Dorsolateral prefrontal cortex (tissue), 122 donors: ENCODE measurements at places on chromosomes 4 and X. TPM values are rescaled to one million over a fixed set of nuclear protein-coding genes. Genes with fewer than 3 reads are reported as not detected.

The CHRNA9 gene
- not detected for total RNA-seq

DNA sequence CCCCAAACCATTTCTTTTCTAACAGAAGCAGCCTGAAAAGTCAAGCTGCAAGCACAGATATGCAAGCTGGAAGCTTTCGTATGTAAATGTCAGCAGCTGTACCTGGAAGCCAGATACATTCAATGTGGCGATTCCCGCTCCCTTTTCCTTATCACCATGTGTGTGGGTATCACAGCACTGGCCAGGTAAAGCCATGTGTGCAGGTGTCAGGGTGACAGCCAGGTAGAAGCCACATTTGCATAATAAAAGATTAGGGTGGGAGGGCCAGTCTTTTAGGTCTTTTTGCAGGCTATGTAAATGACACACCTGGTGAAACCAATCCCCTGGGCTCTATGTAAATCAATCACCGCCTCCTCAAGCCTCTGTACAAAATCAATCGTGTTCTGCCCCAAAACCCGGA, 50.1 kb downstream of the RXFP1 start:
- no peak for DNase-seq

DNA sequence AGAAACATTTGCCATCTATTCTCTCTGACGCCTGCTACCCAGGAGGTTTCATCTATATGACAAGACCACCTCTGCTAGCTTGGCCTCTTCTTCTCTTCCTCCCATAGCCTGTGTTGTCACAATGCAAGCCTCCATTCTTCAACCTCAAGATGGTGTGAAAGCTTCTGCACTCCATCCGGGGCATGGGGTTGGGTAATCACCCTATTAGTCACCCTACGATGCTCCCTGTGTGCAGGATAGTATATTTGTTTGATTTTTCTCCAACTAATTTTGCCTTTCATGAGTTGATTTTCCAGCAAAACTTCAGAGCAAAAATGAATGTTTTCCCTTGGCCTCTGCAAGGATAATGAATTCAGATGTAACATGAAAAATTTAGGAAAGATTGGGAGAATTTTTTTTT, 128.0 kb upstream of the STS start:
- no peak for DNase-seq

- peak; percentile 25 for DNase-seq
These were observed 61.5 kb upstream of the MMAA start for GRCh38 chr4:145557720-145558119.

The TLR10 gene
- 1.0 TPM for total RNA-seq

GRCh38 chr4:166019441-166020220, 146.6 kb downstream of the TLL1 start:
- no peak for DNase-seq

DNA sequence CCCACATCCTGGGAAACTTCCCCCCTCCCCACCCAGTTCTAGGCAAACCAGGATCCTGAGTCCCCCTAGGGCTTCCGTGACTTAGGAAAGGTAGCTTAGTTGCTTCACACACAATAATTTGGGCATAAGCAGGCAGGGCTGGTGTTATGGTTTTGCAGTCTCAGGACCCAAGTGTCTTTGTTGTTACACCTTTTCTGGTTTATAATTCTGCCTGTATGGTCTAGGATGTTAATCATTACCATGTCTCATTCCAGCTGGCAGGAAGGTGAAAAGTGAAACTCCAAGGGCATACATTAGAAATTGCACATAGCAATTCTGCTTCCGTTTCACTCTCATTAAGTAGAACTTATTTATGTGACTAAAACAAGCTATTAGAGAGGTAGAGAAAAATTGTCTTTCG, 16.8 kb downstream of the UGT8 start:
- DNase-seq: no peak

The SMIM31 gene
- total RNA-seq: not detected

DNA sequence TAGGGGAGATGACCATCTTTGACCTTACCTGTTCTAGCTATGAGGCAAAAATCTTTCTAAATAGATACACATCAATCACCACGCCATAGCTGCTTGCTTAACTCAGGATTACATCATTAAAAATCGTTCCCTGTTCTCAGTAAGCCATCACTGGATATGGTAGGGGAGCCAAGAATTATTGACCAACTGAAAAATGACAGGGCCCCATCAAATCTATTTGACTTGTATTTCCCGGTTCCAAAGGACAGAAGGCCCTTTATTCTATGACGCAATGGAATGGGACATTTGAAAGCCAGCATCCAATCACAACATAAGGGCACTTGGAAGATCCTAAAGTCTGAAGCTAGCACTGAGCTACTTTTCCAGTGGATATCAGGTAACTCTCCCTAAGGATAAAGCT, 75.6 kb upstream of the NOCT start:
- DNase-seq: no peak

DNA sequence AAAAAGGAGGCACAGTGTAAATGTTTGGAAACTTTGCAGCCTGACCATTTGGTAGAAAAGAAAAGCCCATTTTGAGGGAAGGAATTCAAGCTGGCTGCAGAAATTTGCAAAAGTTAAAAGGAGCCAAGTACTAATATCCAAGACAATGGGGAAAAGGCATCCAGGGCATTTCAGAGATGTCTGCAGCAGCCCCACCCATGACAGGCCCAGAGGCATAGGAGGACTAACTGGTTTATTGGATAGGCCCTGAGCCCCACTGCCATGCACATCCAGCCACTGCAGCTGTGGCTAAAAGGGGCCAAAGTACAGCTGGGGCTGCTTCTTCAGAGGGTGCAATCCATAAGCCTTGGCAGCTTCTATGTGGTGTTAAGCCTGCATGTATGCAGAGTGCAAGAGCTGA, 104.9 kb downstream of the HS3ST1 start:
- DNase-seq: no peak

- no peak for DNase-seq
These were observed 10.5 kb downstream of the STAG2 start for GRCh38 chrX:123971982-123972381.

- DNase-seq: no peak
These were observed 1.2 kb upstream of the ELF4 start for GRCh38 chrX:130111220-130112154.

- DNase-seq: no peak
These were observed 14.3 kb downstream of the TEC start for GRCh38 chr4:48255072-48255958.

- DNase-seq: no peak
These were observed 113.6 kb downstream of the RTL9 start for GRCh38 chrX:110472265-110472664.

DNA sequence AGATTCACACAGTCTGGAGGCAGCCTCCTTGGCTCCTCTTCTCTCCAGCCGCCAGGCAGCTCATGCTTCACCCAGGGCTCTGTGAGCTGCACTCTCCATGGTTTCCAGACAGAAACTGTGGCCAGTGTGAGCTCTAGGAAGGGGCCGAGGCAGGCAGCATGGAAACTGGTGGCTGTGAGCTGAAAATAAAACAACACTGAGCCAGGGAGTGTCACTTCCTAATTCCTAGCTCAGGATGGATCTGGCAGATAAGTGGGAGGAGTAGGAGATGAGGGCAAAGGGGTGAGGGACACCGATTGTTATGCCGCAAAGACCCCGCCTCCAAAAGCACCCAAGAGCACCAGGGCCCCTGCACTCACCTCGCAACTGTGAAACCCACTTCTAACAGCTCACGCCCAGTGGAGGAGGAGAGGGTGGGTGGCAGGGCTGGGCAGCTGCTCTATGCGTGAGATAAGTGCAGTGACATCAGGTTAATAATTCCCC, 69.8 kb downstream of the FHDC1 start:
- no peak for DNase-seq

- no peak for DNase-seq
These were observed 112.8 kb upstream of the LRPAP1 start for GRCh38 chr4:3644849-3645627.

The NLRP2B gene
- 1.1 TPM for total RNA-seq

The PPP1R2C gene
- total RNA-seq: not detected

- DNase-seq: no peak
These were observed 15.4 kb downstream of the IGFBP7 start for GRCh38 chr4:57094832-57095223.

DNA sequence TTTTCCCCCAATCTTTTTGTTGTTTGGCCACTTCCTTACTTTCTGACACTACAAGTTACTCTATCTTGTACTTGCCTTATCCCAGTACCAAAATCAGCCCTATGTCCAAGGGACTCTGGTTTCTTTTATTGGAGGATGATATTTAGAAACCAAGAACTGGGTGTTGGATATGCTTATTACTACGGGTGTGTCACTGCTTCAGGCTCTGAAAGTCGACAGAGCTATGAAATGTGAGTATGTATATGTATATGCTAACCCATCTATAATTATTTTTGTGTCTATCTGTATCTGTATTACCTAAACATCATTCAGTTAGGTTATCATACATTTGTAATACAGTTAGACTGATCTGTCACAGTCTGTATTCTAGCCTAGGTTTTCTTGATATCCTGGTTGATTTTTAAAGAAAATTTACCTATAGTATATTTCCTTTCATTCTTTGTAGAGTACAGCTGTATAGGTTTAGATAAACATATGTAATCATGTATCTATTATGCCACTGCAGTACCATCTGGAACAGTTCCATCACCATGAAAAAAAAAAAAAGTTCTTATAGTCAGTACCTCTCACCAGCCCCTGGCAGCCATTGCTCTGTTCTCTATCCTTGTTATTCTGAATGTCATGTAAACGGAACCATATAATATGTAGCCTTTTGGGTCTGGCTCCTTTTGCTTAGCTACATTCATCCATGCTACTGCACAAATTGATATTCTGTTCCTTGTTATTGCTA, 18.1 kb downstream of the SEC24B start:
- no peak for DNase-seq

The NSDHL gene
- 14.3 TPM for total RNA-seq

The AKAP4 gene
- not detected for total RNA-seq

The BEND4 gene
- 1.9 TPM for total RNA-seq

The ZNF674 gene
- total RNA-seq: 11.9 TPM

GRCh38 chr4:17475481-17475880, 36.4 kb downstream of the QDPR start:
- DNase-seq: no peak

The RASL11B gene
- total RNA-seq: 10.6 TPM

DNA sequence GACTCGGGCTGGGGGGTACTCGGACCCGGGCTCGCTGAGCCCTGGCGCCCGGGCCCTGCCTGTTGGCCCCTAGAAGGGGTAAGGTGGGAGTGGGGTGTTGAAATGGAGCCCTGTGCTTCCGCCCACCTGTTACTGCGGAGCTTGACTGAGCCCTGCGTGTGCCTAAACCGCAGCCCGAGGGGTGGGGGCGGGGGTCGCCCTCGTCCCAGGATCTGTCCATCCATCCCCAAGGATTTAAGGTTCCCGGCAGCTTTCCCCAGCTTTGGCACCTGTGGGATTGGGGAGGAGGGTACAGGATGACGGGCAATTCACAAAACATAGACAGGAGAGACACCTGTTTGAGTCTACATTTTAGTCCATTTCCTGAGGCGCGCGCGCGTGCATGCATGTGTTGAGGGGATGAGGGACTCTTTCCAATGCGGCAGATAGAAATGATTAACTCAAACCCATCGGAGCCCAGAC, 779 bp downstream of the GABRQ start:
- no peak for DNase-seq

The FBXL5 gene
- total RNA-seq: 75.3 TPM

The TLL1 gene
- total RNA-seq: 3.1 TPM
